ENCODE measurements at places on chromosomes 5 and 9.

- DNase-seq, result no peak
Observed at GRCh38 chr5:52769061-52769460, 18.7 kb upstream of the ITGA1 start.

- DNase-seq, result no peak
Observed at GRCh38 chr9:115167175-115167574, 49.2 kb upstream of the TNC start.

- DNase-seq, result no peak
Observed at GRCh38 chr5:173613433-173614159, 2.9 kb downstream of the BOD1 start.

DNA sequence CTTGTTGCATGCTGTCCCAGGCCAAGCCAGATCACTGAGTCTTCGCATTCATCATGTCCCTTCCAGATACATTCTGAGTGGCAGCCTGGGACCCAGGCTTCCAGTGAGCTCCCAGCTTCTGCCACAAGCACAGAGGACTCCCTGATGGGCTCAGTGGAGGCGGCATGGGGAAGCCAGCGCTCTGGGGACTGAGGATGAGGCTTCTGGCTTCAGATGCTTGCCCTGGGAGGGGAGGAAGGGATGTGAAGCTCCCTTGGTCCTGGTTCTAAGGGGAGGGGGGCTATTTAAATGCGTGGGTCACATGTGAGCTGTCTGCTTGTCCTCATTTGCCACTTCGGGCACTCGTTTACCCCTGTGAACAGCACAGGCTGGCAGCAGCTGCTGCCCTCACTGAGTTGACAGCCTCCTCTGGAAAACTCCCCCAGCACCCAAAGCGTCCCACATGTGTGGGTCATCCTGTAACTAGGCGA lies 174.0 kb downstream of the NR3C1 start:
- no peak for DNase-seq

DNA sequence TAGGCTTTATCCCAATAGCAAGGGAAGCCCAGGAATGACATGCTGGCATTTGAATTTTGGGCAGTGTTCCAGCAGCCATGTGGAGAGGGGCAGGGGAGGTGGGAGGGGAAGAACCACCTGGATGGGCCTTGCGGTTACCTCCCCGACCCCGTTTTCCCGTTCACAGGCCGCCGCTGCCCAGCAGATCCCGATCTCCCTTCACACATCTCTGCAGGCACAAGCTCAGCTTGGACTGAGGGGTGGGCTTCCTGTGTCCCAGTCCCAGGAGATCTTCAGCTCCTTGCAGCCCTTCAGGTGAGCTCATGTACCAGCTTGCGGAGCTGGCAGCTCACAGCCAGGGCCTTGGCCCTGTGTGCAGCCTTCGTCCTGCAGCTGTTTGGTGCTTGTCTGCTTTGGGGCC lies 15.7 kb upstream of the POMT1 start:
- DNase-seq, result no peak

GRCh38 chr5:123478546-123478945 lies 33.4 kb upstream of the CSNK1G3 start:
- DNase-seq, result no peak

DNA sequence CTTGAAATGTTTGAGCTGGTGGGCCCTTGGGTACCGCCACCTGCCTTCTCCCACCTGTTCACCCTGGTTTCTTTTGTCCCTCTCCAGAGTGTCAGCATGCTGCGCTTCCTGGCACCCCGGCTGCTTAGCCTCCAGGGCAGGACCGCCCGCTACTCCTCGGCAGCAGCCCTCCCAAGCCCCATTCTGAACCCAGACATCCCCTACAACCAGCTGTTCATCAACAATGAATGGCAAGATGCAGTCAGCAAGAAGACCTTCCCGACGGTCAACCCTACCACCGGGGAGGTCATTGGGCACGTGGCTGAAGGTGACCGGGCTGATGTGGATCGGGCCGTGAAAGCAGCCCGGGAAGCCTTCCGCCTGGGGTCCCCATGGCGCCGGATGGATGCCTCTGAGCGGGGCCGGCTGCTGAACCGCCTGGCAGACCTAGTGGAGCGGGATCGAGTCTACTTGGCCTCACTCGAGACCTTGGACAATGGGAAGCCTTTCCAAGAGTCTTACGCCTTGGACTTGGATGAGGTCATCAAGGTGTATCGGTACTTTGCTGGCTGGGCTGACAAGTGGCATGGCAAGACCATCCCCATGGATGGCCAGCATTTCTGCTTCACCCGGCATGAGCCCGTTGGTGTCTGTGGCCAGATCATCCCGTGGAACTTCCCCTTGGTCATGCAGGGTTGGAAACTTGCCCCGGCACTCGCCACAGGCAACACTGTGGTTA lies 3.3 kb downstream of the ALDH1B1 start:
- no peak for DNase-seq

- DNase-seq, result no peak
Observed at GRCh38 chr9:28866951-28867350, 1293.7 kb upstream of the C9orf72 start.

- DNase-seq, result peak; percentile 66
Observed at GRCh38 chr5:142012792-142013388, at the start of gene GNPDA1. Gene GNPDA1, minus strand, starts transcription at chr5:142013027. Its CDS starts 992 bp downstream, at chr5:142012035.

DNA sequence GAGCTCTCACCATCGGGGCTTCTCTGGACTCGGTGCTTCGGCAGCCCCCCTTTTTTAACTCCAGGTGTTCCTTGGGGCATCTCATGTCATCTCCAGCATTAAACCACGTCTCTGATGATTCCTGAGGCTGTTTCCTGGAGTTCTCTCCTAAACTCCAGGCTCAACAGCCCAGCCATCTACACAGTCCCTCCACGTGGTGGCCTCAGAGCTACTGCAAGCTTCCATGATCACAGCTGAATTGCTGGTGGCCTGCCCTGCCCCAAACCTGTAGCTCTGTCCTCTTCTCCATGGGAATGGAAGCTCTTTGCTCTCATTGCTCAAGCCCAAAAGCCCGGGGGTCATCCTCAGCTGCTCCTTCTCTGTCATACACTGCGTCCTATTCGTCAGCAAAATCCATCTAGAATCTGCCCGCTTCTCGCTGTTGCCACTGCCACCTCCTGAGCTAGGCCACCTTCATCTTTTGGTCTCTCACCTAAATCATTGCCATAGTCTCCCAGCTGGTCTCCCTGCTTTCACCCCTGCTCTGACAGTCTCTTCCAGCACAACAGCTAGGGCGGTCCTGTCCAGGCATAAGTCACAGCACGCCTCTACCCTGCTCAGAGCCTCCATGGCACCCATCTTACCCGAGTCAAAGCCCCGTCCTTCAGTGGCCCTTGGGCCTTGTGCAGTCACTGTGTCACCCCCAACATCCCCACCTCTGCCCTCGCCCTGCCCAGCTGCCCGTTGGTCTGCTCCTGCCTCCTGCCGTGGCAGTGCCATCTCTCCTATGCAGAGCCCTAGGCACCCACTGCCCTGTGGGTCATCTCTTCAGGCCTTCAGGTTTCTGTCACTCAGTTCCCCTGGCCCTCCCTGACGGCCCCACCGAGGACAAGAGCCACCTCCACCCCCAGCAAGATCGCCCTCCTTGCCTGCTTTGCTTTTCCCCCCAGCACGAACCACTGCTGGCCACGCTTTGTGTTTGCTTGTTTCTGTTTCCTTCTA lies 6.4 kb downstream of the B4GALT7 start:
- no peak for DNase-seq

GRCh38 chr9:99720455-99721050 lies 101.1 kb upstream of the NR4A3 start:
- no peak for DNase-seq

DNA sequence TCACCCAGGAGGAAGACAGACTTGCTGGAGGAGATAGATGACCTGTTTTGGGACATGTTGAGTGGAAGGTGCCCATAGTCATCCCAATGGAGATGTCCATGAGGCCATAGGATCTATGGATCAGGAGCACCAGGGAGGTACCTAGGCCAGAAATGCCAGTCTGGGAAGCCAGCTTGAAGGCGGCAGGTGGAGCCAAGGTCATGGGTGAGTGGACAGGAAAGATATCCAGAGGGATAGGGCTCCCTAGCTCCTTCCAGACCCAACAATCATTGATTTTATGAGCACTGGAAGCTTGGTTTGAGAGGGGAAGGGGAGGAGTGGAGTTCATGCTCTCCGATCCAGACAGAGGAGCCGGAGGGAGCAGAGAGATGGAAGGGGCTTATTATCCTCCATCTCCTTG lies 252.6 kb downstream of the CDK5RAP2 start:
- DNase-seq, result no peak

DNA sequence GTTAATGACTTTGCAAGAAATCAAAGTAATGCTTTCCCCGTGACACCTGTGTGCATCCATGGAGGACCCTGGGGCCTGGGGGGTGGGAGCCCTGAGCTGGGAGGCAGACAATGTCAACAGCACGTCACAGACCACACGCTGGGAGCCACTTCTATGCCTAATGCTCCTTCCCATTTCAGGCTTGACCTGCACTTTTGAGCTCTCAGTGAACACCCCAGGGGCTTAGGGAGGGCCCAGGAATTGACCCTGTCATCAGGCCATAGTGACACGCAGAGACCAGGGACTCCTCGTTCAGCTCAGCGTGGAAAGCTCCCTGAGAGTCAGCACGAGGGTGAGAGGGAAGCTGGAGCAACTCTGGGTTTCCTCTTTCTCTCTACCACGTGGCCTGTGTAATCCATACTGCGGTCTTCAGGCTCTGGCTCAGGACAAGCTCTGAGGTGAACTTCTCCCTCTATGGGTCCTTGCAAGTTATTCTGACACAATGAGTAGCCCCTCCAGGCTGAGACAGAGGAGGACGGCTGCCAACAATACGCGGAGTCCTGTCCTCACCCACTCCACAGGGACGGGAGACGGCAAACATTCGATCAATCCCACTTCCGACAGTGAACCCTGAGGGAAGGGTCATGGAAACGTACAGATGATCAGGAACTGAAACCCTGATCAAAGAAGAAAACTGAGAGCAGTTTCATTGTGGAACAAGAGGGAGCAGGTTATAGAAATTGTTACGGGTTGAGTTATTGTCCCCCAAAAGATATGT lies 130.8 kb upstream of the IRX4 start:
- no peak for DNase-seq

GRCh38 chr5:151150471-151151262 lies 6.9 kb downstream of the ANXA6 start:
- DNase-seq, result no peak

DNA sequence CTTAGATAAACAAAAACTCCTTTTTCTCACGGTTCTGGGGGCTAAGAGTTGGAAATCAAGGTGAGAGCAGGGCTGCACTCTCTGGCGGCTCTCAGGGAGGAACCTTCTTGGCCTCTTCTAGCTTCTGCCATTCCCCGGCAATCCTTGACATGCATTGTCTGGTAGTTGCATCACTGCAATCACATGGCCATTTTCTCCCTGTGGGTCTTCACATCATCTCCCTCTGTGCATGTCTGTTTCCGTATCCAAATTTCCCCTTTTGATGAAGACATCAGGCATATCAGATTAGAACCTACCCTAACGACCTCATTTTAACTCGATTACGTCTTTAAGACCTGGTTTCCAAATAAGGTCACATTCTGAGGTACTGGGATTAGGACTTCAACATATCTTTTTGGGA lies 129.2 kb upstream of the MAN2A1 start:
- no peak for DNase-seq

- DNase-seq, result peak; percentile 25
Observed at GRCh38 chr9:95756986-95757385, 118.5 kb upstream of the ERCC6L2 start.

GRCh38 chr5:452978-453710 lies 10.2 kb downstream of the EXOC3 start:
- no peak for DNase-seq

GRCh38 chr5:159884917-159885620 lies 31.2 kb upstream of the ADRA1B start:
- no peak for DNase-seq

DNA sequence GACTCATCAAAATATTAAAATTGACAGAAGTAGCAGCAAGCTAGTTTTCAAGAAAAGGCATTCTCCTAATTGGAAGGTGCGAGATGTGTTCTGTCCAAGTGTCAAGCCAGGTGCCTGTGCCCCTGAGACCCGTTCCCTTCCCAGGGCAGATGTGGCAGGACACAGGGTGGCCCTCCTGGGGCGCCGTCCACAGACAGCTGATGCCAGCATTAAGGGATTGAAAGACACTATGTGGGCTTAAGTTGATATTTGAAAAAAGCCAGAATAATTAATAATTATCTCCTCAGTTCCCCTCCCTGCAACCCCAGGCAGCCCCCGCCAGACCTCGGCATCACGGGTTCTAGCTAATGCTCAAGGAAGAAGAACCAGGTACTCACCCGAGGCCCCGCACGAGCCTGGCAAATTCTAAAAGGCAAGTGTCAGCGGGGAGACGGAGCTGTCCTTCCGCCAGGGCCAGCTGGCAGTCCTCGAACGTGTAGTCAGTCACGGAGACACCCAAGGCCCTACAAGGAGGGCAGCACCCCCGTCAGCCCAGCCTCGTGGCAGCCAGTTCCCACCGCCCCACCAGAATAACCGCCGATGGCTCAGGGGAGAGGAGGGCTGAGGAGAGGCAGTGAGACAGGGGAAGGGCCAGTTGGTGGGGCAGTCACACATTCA lies 29.1 kb upstream of the SLC6A3 start:
- no peak for DNase-seq

GRCh38 chr5:132289097-132289496 lies 5.1 kb upstream of the SLC22A4 start:
- DNase-seq, result no peak

DNA sequence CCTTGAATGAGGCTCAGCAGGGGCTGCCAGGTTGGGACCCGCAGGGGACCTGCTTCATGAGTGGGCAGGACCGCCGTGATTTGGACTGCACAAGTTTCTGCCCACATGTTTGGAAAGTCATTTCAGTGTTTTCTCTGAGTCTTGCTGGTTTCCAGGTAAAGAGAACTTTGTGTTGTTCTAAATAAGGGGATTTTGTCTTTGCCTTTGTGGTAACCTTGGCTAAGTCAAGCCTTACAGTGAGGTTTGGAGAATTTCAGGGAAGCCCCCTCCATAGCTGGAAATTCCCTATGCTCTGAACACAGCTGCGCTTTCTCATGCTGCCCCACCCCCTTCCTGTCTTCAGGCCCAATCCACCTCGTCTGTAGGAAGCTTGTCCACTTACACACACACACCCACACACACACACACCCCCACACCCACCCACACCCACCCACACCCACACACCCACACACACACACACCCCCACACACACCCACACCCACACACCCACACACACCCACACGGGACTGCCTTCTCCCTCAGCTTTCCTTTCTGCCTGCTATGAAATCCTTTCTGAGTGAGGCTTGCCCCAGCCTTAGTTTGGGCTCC lies 270.1 kb downstream of the HSPA4 start:
- DNase-seq, result no peak

DNA sequence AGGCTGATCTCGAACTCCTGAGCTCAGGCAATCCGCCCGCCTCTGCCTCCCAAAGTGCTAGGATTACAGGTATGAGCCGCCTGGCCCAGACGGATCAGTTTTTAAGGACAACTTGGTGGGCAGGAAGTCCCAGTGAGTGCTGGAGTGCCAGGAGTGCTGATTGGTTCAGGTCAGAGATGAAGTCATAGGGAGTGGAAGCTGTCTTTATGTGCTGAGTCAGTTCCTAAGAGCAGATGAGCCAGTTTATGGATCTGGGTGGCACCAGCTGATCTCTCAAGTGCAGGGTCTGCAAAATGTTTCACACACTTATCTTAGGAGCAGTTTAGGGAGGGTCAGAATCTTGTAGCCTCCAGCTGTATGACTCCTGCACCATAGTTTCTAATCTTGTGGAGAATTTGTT lies 292.1 kb upstream of the ELAVL2 start:
- DNase-seq, result no peak

All from tibial nerve (tissue), 4 donors.